ENCODE measurements at places on chromosomes 3 and 15. TPM values are rescaled to one million over a fixed set of nuclear protein-coding genes. Genes with fewer than 3 reads are reported as not detected.

GATA2 gene
- total RNA-seq = 77.4 TPM

DNA sequence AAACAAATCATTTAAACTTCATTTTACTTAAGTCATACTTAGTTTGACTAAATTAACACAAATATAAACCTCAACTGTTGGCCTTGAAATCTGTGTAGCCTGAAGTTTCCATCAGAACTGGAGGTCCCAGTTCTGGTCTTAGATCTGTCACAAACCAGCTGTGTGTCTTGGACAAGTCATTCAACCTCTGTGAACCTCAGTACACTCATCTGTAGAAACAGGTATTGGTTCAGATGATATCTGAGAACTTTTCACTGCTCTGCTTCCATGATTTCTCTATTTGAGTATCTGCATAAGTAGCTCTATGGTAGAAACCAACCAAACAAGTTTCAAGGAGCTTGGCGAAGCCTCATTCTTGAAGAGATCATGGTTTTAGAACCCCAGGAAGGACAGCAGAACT, 60.4 kb upstream of the SLC2A2 start:
- no peak overlapping the region for H3K27ac ChIP-seq
- peaks cover 32% of the 10 kb centered on the region for H3K4me1 ChIP-seq
- peaks cover 15% of the 10 kb centered on the region for H3K36me3 ChIP-seq

DNA sequence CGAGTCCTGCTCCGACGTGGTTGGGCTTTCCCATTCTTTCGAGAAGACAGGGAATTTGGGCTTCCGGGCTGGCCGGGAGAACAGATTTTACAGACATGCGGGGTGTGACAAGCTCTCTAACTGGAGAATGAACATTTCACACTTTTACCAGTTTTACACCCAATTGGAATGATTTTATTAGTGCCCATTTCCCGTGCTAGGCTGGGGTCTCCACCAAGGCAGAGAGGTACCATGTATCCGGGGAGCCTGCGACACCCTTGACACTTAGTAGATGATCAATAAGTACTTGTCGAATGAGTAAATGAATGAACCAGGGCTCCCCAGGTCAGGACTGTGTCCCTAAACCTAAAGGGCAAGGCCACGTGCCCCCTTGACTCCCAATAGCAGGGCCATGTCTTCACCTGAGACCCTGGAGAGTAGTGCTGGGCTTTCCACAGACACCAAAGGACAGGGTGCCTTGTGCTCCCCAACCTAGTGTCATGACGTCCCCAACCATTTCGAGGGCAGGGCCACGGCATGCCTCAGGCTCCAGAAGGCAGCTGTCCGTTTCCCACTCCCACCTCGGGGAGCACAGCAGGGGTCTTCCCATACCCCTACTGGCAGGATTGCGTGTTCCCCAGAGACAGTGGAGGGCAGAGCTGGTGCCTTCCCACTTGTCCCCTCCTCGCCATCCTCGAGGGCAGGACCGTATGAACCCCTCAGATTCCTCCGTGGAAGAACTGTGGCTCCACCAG, 679 bp upstream of the MYD88 start:
- H3K27ac ChIP-seq = peak overlapping the region; percentile 93
- peaks cover 1% of the 10 kb centered on the region for H3K27me3 ChIP-seq
- peaks cover 12% of the 10 kb centered on the region for H3K36me3 ChIP-seq
- H3K4me1 ChIP-seq = peaks cover 56% of the 10 kb centered on the region
- DNase-seq = no peak

ECE2 gene
- not detected for total RNA-seq

DNA sequence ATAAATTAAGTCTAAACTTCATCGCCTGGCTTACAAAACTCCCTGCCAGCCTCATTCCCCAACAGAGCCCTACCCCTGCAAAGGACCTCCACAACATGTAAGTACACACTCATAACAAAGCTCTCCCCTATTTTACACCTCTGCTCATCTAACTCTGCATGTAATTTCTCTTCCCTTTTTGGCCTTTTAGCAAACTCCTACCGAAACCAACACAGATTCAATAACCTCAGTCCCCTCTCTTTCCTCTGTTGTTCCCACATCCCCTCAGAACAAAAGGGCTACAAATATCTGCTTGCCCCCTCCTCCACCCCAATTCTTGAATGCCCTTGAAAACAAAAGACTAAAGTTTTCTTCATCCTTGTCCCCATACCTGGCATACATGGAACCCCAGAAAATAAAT, 662 bp downstream of the UBL7 start:
- H3K4me1 ChIP-seq = peaks cover 51% of the 10 kb centered on the region
- no peak for DNase-seq
- H3K27me3 ChIP-seq = no peaks in the 10 kb centered on the region
- H3K36me3 ChIP-seq = peaks cover 16% of the 10 kb centered on the region
- peak overlapping the region; percentile 98 for H3K27ac ChIP-seq
- peak overlapping the region; percentile 91 for H3K4me3 ChIP-seq

DNA sequence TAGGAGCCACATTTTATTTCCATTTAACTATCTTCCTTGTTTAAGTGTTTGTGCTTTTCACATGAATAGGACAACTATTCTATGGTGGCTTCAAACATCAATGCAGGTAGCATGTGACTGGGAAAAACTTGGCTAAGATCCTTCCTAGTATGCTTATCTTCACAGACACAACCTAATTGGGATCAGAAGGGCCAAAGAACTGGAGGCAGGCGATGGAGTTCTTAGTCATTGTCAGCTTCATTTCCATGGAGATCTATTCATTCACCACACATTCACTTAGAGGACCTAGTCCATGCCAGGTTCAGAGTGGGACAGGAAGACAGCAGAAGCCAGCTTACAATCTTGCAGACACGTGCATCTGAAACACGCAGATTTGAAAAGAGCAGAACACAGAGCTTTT, 277.5 kb upstream of the PPP2R3A start:
- DNase-seq = no peak
- no peak overlapping the region for H3K27ac ChIP-seq
- H3K4me3 ChIP-seq = no peak overlapping the region
- no peaks in the 10 kb centered on the region for H3K27me3 ChIP-seq

ITIH4 gene
- total RNA-seq = 1.7 TPM

SV2B gene
- total RNA-seq = not detected

ACAN gene
- total RNA-seq = 0.02 TPM

GRCh38 chr15:73335026-73335425, 33.7 kb downstream of the HCN4 start:
- no peak overlapping the region for H3K4me3 ChIP-seq
- H3K27ac ChIP-seq = no peak overlapping the region
- H3K36me3 ChIP-seq = no peaks in the 10 kb centered on the region
- H3K4me1 ChIP-seq = no peaks in the 10 kb centered on the region
- H3K27me3 ChIP-seq = peaks cover 35% of the 10 kb centered on the region

GRCh38 chr15:88956906-88957305, 43.7 kb upstream of the MFGE8 start:
- peaks cover 6% of the 10 kb centered on the region for H3K4me1 ChIP-seq
- H3K27ac ChIP-seq = no peak overlapping the region
- H3K4me3 ChIP-seq = no peak overlapping the region
- H3K36me3 ChIP-seq = no peaks in the 10 kb centered on the region

- H3K4me3 ChIP-seq = peak overlapping the region; percentile 98
- peaks cover 65% of the 10 kb centered on the region for H3K4me1 ChIP-seq
- no peak for DNase-seq
- H3K27ac ChIP-seq = peak overlapping the region; percentile 96
- peaks cover 17% of the 10 kb centered on the region for H3K36me3 ChIP-seq
Measured at GRCh38 chr3:66039590-66039887, 821 bp upstream of the MAGI1 start.

GRCh38 chr3:16608816-16609215, 3.6 kb upstream of the DAZL start:
- H3K27ac ChIP-seq = no peak overlapping the region
- H3K27me3 ChIP-seq = no peaks in the 10 kb centered on the region
- peaks cover 30% of the 10 kb centered on the region for H3K4me1 ChIP-seq
- H3K4me3 ChIP-seq = no peak overlapping the region
- DNase-seq = no peak

ACTC1 gene
- 5.0 TPM for total RNA-seq

DNA sequence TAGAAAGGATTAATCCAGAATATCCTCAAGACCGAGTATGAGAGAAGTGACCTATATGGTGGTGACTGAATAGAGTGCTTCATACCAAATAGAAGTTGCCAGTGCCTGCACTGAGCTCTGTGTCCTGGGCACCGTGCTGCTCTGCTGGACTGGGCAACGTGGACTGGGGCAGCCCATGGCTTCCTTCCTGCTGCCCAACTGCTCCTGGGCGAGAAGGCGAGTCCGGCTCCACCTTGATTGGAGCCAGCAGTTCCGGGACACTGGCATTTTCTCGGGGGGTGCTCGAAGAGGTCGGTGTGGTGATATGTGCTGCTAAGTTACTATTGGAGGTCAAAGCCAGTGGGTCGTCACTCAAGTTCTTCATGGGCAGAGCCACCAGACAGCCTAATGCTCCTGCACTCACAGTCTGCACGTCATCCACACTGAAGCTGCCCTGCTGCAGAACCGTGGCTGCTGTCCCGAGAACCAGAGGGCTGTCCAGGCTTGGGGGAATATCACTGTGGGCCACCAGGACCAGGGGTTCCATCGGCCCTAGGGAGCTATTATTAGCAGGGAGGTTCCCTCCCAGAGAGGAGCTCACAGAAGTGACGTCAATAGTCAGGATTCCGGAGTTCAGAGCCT, 14.1 kb downstream of the ZXDC start:
- H3K4me3 ChIP-seq = no peak overlapping the region
- no peak overlapping the region for H3K27ac ChIP-seq
- H3K36me3 ChIP-seq = peaks cover 24% of the 10 kb centered on the region
- DNase-seq = no peak
- H3K27me3 ChIP-seq = no peaks in the 10 kb centered on the region

GRCh38 chr3:110576960-110577359, 494.7 kb upstream of the NECTIN3 start:
- peak overlapping the region; percentile 95 for H3K27ac ChIP-seq
- no peaks in the 10 kb centered on the region for H3K27me3 ChIP-seq
- DNase-seq = peak; percentile 95
- H3K4me3 ChIP-seq = peak overlapping the region; percentile 35
- H3K36me3 ChIP-seq = peaks cover 7% of the 10 kb centered on the region

- no peak overlapping the region for H3K4me3 ChIP-seq
- H3K27ac ChIP-seq = no peak overlapping the region
- H3K4me1 ChIP-seq = peaks cover 9% of the 10 kb centered on the region
Measured at GRCh38 chr3:66393333-66394005, 107.4 kb downstream of the LRIG1 start.

DNA sequence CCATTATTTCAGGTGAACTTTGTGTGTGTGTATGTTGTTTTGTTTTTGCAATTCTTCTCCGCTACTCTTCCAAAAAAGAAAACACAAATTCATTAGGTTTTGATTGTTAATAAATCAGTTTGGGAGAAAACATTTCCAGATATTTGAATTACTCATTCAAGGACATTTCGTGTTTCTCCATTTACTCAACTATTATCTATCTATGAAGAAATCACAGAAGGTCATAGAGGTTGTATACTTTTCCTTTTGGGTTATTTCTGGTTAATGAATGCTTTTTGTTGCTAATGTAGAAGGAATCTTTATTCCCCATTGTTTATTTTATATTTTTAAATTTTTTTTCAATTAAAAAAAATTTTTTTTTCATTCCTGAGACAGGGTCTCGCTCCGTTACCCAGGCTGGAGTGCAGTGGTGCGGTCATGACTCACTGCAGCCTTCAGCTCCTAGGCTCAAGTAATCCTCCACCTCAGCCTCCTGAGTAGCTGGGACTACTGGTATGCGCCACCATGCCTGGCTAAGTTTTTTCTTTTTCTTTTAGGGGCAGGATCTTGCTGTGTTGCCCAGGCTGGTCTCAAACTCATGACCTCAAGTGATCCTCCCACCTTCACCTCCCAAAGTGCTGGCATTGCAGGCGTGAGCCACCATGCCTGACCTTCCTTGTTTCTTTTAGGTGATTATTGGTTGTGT, 28.4 kb downstream of the IGF1R start:
- peak; percentile 44 for DNase-seq
- no peaks in the 10 kb centered on the region for H3K27me3 ChIP-seq
- peaks cover 18% of the 10 kb centered on the region for H3K36me3 ChIP-seq
- peaks cover 72% of the 10 kb centered on the region for H3K4me1 ChIP-seq

DNA sequence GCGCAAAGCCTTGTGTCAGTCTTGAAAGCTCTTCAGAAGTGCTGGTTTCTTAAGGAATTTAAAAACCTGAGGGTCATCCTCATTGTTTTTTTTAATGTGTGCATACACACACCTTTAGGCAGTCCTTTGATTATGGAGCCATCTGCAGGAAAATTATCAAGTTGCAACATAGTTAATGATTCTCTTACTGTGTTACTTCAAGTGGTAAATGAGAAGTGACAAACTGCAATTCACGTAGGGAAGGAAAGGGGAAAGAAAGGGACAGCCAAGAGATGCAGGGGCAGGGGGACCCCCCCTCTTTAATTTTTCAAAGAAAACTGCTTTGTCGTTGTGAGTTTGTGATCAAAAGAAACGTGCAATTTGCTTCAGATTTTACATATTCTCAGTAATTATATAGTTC, 162.4 kb upstream of the CGNL1 start:
- peak; percentile 56 for DNase-seq
- H3K36me3 ChIP-seq = no peaks in the 10 kb centered on the region
- peak overlapping the region; percentile 20 for H3K4me3 ChIP-seq

- H3K4me1 ChIP-seq = peaks cover 10% of the 10 kb centered on the region
- no peak overlapping the region for H3K27ac ChIP-seq
- DNase-seq = no peak
- H3K4me3 ChIP-seq = no peak overlapping the region
Measured at GRCh38 chr3:134658555-134658954, 7.7 kb upstream of the KY start.

GRCh38 chr3:17032407-17033034, 147.8 kb downstream of the PLCL2 start:
- H3K4me1 ChIP-seq = peaks cover 18% of the 10 kb centered on the region
- peak; percentile 57 for DNase-seq
- no peak overlapping the region for H3K27ac ChIP-seq
- no peaks in the 10 kb centered on the region for H3K36me3 ChIP-seq
- H3K27me3 ChIP-seq = no peaks in the 10 kb centered on the region
- H3K4me3 ChIP-seq = no peak overlapping the region

- H3K36me3 ChIP-seq = no peaks in the 10 kb centered on the region
- no peak for DNase-seq
- no peaks in the 10 kb centered on the region for H3K4me1 ChIP-seq
- H3K27me3 ChIP-seq = no peaks in the 10 kb centered on the region
- H3K27ac ChIP-seq = no peak overlapping the region
Measured at GRCh38 chr3:109268181-109268580, 48.1 kb downstream of the DPPA2 start.

DNA sequence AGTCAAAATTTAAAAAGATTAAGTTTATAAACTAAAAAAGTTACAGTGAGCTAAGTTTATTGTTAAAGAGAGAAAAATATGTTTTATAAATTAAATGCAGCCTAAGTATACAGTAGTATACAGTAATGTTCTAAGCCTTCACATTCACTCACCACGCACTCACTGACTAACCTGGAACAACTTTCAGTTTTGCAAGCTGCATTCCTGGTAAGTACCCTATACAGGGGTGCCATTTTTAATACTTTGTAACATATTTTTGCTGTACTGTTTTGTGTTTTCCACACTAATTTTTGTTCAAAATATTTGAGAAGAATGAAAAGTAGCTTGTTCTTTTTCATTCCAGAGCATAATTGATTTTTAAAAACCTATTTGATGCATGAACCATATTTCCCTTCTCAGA, 524.9 kb downstream of the RBMS3 start:
- no peak for DNase-seq
- H3K27me3 ChIP-seq = no peaks in the 10 kb centered on the region
- H3K27ac ChIP-seq = no peak overlapping the region
- no peaks in the 10 kb centered on the region for H3K36me3 ChIP-seq
- H3K4me3 ChIP-seq = no peak overlapping the region
